AG09309 (cell line): ENCODE measurements at places on chromosomes 1 and 21.

DNA sequence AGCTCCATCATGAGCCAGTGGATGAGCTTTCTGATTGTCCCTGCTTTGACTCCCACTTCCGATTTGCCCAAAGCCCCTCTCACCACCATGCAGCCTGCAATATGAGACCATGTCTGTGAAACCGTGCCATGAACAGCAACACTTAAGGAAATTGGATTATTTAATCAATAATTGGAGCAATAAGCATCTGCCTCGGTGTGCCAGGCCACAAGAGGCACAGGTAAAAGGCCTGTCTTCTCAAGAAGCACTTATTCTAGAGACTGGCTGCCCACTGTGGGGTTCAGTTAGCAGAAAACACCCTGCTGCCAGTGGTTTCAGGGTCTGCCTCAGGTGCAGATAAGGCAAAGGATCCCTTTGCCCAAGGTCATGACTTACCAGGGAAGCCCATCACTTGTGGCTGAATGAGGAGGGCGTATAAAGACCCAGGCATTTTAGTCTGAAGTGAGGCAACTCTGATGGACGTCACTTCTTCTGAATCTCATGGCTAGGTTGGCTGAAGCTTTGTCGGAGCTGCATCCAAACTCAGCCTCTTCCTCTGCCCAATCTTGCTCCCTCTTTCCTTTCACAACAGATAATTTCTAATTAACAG lies 7.1 kb upstream of the CHI3L2 start:
- no peak for DNase-seq

DNA sequence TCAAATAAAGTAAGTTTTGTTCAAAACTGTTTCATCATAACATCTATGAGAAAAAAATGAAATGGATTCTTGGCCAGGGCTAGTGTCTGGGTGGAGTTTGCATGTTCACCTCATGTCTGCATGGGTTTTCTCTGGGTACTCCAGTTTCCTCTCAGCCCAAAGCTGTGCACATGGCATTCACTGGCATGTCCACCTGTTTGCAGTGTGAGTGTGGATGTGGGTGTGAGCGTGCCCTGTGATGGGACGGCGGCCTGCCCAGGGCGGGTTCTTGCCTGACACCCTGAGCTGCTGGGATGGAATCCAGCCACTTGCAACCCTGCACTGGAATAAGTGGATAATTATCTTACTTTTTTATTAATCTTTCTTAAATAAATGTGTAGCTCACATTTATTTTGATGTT lies 185.5 kb downstream of the RYR2 start:
- DNase-seq, result no peak

- no peak for DNase-seq
Observed at GRCh38 chr1:223249854-223250631, 107.0 kb upstream of the TLR5 start.

GRCh38 chr1:2072891-2073290 lies 22.7 kb downstream of the PRKCZ start:
- DNase-seq, result no peak

- DNase-seq, result no peak
Observed at GRCh38 chr1:208683141-208683540, 439.0 kb upstream of the PLXNA2 start.

GRCh38 chr21:35236090-35236489 lies 187.0 kb upstream of the RUNX1 start:
- no peak for DNase-seq

- no peak for DNase-seq
Observed at GRCh38 chr21:26563856-26564503, 9.1 kb downstream of the CYYR1 start.

DNA sequence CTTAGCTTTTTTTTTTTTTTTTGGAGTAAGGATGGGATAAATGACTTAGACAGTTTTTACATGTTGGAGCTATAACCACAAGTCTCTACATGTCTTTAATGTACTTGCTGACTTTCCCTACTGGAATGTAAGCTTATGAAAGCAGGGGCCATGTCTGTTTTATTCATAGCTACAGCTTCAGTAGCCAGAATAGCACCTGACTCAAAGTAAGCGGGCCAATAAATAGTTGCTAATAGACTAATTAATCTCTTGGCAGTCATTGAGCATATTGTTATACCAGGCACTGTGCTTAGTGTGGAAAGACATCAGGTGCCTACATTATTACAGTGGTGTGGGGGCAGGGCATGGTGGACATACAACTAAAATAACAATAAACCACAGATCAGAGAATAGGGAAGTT lies 84.4 kb upstream of the HOOK1 start:
- DNase-seq, result peak; percentile 80

GRCh38 chr1:222557148-222557547 lies 9.2 kb upstream of the HHIPL2 start:
- no peak for DNase-seq

- no peak for DNase-seq
Observed at GRCh38 chr21:16004086-16004485, 274.3 kb downstream of the USP25 start.

DNA sequence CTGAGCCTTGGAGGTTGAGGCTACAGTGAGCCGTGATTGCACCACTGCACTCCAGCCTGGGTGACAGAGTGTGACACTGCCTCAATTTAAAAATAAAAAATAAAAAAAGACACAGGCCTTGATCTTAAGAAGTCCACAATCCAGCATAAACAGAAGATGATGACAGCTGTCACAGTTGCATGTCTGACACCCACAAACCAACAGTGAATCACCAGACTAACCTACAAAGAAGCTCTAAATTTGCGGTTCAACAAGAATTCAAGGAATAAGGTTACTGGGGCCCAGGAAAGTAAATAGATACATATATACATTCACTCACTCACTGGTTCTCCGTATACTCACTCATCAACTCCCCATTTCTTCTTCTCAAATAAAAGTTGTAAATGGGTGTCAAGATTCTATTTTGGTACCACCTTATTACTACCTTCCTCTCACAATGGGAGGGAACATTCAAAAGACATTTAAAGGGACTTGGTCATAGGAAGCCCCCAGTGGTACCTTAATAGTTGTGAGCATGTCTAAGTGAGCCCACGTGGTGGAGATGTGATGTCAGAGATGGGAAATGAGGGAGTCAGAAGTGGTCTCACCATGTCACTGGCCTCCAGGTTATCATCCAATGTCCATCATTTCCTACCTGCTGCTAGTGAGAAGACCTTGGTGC lies 66.9 kb upstream of the PRDX6 start:
- no peak for DNase-seq

GRCh38 chr21:39104911-39105310 lies 78.3 kb downstream of the PSMG1 start:
- no peak for DNase-seq

DNA sequence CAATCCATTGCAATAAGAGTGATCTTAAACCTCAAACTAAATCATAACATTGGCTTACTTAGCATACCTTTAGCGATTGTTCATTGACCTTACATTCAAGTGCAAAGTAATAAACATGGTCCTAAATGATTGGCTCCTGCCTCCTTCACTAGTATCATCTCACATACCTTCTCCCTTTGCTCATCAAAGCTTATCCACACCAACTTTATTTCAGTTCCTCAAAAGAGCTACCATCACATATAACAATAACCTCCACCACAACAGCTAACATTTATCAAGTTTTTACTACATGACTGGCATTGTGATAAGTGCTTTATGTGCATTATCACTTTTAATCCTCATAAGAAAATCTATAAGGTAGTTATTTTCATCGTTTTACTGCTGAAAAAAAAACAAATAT lies 198.8 kb downstream of the COL24A1 start:
- no peak for DNase-seq

GRCh38 chr1:182206626-182207239 lies 145.2 kb upstream of the ZNF648 start:
- DNase-seq, result no peak

DNA sequence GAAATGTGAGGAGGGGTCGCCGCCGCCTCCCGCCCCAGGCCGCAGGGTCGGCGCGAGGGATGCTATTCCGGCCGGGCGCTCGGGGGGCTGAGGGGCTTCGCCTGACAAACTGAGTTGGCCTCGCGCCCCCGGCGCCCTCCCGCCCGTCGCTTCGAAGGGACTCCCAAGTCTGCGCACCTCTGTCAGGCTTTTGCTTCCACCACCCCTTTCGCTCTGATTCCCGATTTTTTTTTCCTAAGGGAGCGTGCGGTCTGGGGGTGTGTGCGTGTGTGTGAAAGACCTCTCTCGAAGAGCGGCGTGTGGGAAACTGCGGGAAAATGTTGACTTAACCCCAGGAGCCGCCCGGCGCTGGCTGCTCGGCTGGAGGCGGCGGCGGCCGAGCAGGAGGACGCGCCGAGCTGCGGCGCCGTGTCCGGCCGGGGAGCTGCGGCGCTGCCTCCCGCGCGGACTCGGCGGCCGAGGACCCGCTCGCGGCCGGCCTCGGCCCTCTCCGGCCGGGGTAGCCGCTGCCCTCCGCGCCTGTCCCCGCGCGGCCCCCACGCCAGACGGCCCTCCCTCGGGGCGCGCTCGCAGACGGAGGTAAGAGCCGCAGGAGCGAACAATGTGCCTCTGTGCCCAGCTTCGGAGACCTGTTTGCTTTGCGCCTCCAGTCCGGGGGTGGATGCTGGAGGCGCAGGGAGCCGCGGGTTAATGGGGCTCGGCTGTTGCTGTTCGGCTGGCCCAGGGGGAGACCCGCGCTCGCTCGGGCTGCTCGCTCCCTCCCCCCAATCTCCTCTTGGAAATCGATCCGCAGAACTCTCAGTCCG lies 1.1 kb downstream of the ADGRL2 start:
- DNase-seq, result no peak

- DNase-seq, result no peak
Observed at GRCh38 chr1:63004868-63005267, 220.9 kb downstream of the ATG4C start.

- no peak for DNase-seq
Observed at GRCh38 chr1:30525631-30525970, 197.8 kb downstream of the MATN1 start.

DNA sequence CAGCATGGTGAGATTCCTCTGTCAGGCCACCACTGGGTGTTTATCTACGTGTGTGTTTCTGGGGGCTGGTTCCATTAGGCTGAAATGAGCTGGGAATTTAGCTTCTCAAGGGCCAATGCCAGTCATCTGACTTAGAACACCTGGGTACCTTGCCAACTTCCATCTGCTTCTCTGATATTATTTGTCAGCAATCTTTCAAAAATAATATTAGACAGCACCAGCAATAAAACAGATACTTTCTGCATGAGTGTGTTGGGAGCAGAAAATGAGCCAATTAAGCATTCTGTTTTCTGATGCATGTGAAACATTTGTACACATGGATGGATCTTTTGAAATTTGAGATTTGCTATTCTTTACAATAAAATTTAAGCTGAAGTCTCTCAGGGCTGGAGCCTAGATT lies 124.1 kb downstream of the RYR2 start:
- DNase-seq, result no peak

DNA sequence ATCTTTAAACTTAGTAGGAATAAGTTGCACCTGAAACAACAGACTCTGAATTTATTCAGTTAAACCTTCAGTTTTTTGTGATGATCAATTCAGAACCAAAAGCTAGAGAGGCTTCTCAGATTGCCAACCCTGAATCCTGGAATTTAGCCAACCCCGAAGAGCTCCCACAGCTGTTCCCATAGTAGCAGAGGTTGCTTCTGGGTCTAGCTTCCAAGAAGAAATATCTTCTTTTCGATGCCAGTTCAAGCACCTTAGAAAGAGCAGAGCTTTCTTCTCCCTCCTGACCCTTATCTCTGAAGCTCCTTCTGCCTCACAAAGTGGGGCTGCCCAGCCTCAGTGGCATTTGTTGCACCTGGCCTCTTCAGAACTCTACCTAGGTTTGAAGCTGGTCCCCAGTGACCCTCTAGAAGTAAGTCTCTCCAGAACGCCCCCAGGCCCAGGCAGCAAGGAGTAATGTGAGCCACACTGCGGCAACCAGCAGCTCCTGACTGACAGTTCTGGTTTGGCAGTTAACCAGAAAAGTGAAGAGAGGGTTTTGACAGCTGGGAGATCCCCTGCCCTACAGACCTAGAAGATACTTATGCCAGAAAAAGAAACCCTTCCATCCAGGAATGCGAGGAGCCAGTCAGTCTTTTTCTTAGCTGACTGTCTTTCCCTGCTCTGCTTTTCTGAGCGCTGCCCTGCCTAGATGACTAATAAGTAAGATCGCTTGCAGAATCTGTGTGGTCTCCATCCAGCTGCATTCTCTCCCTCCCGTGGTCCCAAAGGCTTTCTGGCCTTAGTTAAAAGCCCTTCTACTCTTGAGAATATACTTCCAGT lies 165.9 kb downstream of the ADGRL4 start:
- peak; percentile 39 for DNase-seq

- no peak for DNase-seq
Observed at GRCh38 chr1:173212952-173213491, 5.9 kb upstream of the TNFSF4 start.

DNA sequence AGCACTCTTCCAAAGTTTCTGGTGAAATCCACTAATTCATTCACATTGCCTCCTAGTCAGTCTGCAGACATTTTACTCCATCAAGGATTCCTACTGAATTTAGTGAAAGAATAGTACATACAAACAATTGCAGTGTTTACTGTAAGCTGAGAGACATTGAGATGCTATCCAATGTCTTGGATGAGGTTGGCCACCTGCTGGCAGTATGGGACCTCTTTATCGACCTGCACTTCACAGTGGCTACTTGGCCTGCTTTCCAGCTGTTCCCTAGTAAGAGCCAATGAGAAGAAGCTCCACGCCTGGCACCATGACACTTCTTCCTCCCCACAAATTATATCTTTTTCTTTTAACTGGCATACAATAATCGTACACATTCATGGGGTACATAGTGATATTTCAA lies 51.5 kb upstream of the LRIF1 start:
- DNase-seq, result no peak

- DNase-seq, result no peak
Observed at GRCh38 chr1:22101199-22101598, 41.7 kb downstream of the WNT4 start.

DNA sequence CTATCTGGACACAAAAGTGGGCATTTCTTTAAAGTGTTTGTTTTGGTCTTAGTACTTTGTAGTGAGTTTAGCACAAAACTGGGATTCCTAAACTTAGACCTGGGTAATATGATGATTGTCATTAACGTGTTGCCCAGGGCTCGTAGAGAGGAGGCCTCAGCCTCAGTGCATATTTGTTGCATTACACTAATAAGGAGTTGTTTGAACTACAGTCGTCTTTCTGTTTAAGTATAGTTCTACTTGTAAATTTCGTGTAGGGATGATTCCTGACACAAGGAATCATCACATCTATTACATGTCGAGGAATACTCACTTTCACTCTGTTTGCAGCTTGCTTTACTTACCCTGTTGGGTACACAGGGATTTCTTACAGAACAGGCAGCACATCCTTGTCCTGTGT lies 85.0 kb downstream of the PRDM2 start:
- DNase-seq, result no peak

- no peak for DNase-seq
Observed at GRCh38 chr21:31801551-31802219, 69.8 kb upstream of the SCAF4 start.
